ENCODE measurements at places on chromosomes 2 and 18.

DNA sequence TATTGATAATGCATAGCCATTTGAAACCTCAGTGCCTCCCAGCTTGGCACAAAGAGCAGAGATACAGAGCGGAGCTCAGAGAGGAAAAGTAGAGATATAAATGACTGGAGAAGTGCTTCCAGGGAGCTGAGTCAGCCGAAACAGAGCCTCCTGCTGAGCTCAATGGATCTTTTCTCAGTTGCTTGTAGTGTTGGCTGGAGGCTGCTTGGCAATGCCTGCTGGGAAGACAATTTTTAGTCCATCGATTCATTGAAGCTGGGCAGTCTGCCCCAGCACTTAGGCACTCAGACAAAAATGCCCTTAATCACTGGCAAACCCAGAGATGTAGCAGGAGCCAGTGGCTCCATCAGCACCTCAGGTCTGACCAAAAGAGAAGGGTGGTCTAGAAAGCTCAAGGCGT, 81.3 kb upstream of the SETBP1 start:
- DNase-seq = peak; percentile 82

- peak; percentile 21 for DNase-seq
Observed at GRCh38 chr18:76518860-76519538, 24.0 kb upstream of the ZNF516 start.

- peak; percentile 32 for DNase-seq
Observed at GRCh38 chr18:69951182-69951581, 3.5 kb upstream of the CD226 start.

GRCh38 chr2:23567161-23567756, 182.3 kb downstream of the KLHL29 start:
- DNase-seq = no peak

DNA sequence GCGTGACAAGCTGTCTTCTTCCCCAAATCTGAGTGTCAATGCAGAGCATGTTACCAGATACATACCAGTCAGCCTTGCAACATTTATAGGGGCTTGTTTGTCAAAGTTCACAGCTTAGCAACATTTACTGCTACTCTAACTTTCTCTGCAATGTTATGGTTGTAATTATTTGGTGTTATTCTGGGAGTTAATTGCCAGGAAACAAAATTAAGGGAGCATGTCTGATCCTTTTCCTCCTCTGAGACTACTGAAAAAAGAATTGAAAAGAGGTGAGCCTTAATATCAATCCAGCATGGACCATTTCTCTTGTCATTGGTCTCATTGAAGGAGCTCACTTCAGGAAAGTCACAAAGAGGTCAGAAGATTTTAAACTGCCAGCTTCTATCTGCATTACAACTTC, 465.6 kb upstream of the LINC00305 start:
- no peak for DNase-seq

DNA sequence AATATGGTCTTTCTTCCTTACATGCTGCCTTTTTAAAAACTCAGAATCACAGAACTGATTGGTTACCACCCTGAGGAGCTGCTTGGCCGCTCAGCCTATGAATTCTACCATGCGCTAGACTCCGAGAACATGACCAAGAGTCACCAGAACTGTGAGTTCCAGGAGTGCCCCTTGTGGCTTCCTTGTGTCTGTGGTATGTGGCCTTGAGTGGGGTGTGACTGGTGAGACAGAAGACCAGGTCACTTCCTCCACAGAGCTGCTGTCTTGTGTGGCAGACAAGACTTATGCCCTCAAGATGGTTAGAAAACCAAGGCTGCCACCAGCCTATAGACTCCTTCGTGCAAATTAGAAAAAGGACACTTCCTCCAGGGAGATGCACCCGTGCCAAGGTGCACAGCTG, 72.6 kb downstream of the EPAS1 start:
- no peak for DNase-seq

DNA sequence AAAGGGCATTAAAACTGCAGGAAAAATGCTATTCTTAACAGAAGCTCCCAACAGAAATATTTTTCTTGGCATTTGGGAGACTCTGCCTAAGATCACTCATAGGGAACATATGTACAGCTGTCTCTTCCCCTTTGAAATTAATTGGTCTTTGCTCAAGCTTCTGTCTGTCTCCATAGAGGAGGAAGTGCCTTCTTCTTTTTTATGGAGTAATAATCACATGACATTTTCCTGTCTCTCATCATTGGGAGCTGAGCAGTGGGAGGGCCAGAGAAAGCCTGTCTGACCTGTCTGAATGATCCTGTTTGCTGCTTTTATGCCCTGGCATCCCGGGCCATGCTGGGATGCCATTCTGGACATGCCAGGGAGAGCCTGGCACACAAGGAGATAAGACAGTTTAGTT, 145.6 kb downstream of the AQP4 start:
- no peak for DNase-seq

- peak; percentile 45 for DNase-seq
Observed at GRCh38 chr2:120109186-120110061, 96.5 kb downstream of the EPB41L5 start.

DNA sequence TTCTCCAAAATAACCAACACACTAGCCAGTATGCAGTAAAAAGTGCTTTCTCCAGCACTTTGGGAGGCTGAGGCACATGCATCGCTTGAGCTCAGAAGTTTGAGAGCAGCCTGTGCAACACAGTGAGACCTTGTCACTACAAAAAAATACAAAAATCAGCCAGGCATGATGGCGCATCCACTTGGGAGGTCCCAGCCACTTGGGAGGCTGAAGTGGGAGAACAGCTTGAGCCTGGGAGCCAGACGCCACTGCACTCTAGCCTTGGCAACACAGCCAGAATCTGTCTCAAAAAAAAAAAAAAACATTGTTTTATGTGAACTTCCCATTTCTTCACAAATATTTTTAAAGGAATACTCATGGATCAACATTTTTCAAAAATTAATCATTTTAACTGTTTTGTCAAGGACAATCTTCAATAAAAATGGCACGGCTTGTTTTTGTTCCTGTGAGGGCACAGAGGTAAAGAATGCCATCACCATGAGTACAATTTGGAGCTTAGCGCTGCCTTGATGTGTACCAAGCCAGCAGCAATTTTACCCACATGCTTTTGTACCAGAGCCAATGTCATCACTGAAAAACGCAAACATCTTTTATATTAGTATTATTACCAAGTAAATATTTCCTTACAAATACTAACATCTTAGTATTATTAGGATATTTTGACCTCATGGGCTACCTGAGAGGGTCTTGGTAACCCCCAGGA, 26.7 kb downstream of the RAB1A start:
- no peak for DNase-seq

DNA sequence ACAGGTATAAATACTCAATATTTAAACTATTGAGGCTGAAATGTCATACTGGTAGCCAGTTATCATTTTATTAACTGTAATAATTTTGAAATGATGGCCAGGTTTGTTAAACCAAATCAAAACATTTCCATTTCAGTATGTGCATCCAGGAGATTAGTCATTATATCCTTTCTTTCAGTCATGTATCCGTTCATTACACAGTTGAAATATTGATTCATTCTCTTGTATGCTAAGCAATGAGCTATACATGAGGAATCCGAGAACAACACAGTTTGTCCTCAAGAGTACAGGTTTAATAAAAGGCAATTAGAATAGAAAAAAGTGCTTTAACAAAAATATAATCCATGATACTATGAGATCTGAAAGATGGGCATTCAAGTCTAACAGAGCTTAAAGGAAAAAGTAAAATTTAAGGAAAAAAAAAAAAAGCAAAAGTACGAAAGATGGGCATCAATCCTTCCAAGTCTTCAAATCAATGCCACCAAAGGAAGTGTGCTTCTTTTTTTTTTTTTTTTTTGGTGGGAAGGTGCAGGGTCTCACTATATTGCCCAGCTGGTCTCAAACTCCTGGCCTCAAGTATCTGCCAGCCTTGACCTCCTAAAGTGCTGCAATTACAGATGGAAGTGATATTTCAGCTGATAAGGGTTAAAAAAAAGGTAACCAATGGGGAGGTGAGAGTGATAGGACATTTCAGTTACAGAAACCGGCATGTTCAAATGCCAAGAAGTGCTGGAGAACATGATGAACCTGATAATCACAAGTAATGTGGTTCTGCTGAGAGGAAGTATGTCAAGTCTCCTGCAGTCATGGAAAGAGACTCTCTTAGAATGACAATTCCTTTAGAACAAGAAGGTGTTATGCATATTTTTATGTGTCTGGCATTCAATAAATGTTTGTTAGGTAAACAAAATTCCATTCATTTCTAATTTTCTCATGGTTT, 35.8 kb downstream of the PUM2 start:
- no peak for DNase-seq

- no peak for DNase-seq
Observed at GRCh38 chr2:134532537-134532936, 186.3 kb downstream of the TMEM163 start.

GRCh38 chr2:119431155-119431975, at the start of gene TMEM37:
TSS of gene TMEM37 (plus strand) at chr2:119431854. CDS start at chr2:119431904, 50 bp downstream.
- peak; percentile 65 for DNase-seq

GRCh38 chr2:235979753-235980435, 188.3 kb downstream of the GBX2 start:
- no peak for DNase-seq

- DNase-seq = no peak
Observed at GRCh38 chr2:207812058-207812725, 42.5 kb upstream of the FZD5 start.

- no peak for DNase-seq
Observed at GRCh38 chr2:134235510-134236144, 18.2 kb upstream of the MGAT5 start.

- no peak for DNase-seq
Observed at GRCh38 chr18:44682871-44683221, 2.2 kb downstream of the SETBP1 start.

GRCh38 chr2:165899311-165899710, 54.3 kb downstream of the TTC21B start:
- DNase-seq = no peak

GRCh38 chr2:234388591-234388990, 108.3 kb downstream of the ARL4C start:
- peak; percentile 6 for DNase-seq

GRCh38 chr18:62324181-62324828, 805 bp upstream of the TNFRSF11A start:
- no peak for DNase-seq

GRCh38 chr2:71150082-71150816, 19.8 kb downstream of the MPHOSPH10 start:
- DNase-seq = no peak

GRCh38 chr2:25400169-25400568, 58.4 kb upstream of the DNMT3A start:
- DNase-seq = no peak

GRCh38 chr2:164496881-164497280, 124.4 kb downstream of the GRB14 start:
- no peak for DNase-seq

GRCh38 chr18:22667616-22668422, 250.1 kb upstream of the CTAGE1 start:
- no peak for DNase-seq

- DNase-seq = no peak
Observed at GRCh38 chr18:31998880-31999412, 19.7 kb upstream of the RNF125 start.

- no peak for DNase-seq
Observed at GRCh38 chr2:217722883-217723472, 279.8 kb downstream of the TNS1 start.

DNA sequence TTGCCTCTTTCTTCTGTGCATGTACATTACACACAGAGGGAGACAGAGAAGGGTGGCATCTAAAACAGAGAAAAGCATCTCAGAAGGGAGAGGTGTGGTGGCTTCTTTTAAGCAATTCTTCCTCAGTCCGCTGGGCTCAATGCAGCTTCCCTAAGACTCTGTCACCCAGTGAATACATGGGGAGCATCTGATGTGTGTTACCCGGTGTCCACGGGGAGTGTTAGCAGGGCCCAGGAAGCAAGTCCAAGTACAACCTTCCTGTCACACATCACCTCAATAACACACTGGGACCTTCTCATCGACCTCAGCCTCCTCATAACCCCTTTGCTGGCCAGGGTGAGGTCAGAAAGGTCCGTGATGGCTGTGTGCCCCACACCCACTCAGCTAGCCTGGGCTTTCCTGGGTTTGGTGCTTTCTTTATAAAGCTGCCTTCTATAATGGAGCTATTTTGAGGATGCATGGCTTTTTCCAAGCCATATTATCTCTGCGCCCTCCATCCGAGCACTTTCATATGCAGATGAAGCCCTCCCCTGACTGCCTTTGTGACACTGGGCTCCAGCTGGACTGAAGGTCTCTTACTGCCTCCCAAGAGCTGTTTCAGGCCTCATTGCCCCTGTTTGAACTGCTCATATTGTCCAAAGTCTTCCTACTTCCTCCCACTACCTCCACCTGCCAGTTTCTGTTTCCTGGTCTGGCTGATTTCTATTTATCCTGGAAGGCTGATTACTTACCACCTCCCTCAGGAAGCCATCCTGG, 21.4 kb downstream of the TNFRSF11A start:
- no peak for DNase-seq

DNA sequence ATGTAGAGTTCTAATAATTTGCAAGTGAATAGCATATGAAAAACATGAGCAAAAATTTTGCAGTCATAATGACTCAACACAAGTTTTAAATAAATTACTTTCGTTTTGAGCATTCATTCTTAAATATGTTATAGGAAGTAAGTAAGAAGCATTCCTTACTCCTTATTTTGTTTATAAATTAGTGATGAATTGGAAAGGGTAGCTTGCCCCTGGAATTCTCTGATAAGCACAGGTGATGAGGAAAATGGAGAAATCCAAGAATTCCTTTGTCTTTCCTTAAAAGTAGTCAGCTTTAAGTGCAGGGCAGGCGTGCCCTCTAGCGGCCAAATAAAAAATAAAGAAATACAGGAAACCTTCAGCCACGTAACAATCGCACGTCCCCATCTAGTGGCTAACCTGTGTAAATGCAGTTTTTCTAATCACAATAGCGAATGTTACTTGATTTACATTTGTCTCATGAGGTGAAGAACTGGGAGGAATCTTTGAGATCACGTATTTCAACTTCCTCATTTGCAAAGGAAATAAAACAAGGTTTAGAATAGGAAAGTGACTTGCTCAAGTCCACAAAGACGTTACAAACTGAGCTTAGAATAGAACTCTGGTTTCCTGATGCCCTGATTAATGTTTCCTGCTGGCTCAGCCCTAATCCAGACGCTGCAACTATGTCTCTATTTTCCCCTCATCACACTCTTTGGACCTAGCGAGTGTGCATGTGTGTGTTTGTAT, 47.2 kb upstream of the ZNG1B start:
- peak; percentile 72 for DNase-seq

DNA sequence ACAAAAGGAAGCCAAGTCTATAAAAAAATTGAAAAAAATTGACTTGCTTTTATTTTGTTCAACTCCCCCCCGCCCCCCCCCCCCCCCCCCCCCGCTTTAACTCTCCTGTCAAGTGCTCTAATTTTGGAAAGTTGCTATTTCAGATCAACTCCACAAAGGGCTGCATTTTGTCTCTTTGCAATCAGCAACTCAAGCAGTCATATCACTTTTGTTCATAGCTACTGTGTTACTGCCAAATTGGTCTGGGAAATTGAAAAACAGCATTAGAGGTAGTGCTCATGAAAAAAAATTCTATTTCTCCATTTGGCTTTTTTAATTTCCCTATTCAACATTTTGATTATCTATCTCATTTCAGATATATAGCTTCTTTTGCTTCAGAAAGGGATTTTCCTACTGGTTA, 531.8 kb downstream of the LRP1B start:
- DNase-seq = no peak
